Neural crest cell (in vitro differentiated cells): ENCODE measurements at places on chromosomes 7 and 10.

DNA sequence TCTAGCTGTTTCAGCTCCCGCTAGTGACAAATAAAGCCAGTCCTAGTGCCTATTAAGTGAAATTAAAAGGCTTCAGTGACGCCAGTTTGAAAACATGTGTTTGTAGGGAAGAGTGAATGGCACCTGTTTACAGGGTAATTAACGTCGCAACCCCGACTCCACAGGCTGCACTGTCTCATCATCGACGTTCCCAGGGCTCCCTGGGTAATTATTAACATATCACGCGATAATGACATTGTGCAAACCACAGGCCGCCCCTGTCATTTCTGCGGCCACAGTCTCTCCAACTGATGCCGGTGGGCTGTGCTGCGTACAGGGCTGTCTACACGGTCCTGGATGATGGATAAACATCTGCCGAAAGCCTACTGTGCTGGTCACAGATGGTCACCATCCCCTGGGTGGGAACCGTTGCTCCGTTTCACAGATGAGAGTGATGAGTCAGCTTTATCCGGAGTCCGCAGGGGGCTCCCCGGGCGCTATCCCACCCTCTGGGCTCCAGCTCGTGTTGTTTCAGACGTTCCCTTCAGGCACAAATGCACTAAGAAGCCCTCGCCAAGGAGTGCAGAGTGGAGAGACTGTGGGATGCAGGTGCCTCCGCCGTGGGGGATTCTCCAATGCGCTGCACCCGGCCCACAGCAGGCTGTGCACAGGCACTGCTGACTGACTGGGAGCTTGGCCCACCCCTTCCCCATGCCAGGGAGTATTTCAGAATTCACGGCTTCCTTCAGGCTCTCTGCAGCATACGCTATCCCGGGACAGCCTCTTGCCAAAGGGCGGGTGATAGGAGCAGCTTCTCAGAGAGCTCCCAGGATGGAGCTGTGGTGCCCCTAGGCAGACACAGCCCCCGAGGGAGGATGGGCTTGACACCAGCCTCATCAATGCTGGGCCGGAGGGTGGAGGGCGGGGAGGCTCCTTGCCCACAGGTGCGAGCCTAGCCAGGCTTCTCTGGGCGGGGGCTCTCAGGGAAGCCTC lies 491.8 kb upstream of the FOXK1 start:
- no peak for DNase-seq

- DNase-seq, result no peak
Measured at GRCh38 chr7:18799899-18800298, 304.4 kb downstream of the HDAC9 start.

GRCh38 chr7:32163141-32163806 lies 93.1 kb upstream of the PDE1C start:
- DNase-seq, result no peak

- no peak for DNase-seq
Measured at GRCh38 chr10:49632406-49633317, 18.8 kb downstream of the CHAT start.

DNA sequence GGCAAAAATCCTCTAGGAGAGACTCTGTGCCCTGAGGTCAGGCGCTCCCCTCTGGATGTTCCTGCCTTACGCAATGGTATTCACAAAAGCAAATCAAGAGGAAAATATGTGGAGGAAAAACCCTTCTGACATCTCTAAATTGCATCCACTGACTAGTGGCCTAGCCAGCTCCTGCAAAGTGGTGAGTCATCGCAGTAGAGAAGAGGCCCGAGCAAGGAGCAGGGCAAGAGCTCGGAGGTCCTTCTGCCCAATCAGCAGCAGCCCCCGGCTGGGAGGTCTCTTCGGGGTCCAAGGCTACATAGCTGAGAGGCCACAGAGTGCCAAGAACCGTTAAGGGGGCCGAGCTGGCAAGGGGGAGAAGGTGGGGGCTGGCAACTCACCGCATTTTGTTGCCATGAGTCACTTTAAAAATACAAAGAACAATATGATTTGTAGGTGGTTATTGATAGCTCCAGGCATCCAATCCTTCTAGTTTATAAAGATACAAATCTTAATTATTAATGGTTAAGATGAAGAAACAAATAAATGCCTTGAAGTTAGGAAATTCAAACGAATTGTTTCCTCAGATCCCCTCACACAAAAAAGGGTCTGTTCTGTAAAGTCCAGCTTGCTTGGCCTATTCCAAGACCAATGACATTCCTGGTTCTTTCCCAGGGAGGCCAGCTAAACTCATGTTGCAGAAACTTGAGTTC lies 161.6 kb downstream of the PKD1L1 start:
- peak; percentile 30 for DNase-seq
